NCI-H1417 (cell line): ENCODE measurements at places on chromosomes 6 and 20.

DNA sequence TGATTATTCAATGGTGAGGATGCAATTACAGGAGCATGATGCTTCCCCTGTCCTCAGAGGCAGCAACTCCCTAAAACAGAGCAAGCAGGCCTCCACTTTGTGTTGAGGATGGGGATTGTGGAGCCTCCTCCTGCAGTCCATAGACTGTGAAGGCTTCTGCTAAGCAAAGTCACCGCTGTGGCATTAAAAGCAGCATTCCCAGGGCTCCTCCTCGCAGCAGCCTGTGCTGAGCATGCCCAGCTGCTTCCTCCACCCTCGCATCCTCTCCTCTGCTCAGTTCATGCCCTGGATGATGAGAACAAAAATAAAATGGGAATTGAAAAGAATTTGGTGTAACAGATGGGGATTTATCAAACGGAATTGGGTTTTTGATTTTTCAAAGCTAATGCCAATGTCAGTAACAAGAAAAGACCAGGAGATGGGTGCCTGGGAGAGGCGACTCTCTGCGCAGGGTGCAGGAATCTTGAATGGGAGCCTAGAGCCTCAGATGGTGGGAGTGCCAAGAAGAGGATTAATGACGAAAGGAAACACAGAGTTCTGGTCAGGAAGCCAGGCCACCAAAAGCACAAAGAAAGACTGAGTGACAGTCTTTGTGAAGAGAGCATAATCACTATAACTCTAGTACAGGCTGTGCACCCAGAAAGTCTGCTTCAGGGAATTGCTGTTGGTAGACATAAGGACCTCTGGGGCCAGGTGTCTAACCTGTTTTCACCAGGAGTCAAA, 347.6 kb downstream of the TPBG start:
- DNase-seq = no peak

- no peak for DNase-seq
Observed at GRCh38 chr6:85157311-85157710, 292.6 kb upstream of the NT5E start.

DNA sequence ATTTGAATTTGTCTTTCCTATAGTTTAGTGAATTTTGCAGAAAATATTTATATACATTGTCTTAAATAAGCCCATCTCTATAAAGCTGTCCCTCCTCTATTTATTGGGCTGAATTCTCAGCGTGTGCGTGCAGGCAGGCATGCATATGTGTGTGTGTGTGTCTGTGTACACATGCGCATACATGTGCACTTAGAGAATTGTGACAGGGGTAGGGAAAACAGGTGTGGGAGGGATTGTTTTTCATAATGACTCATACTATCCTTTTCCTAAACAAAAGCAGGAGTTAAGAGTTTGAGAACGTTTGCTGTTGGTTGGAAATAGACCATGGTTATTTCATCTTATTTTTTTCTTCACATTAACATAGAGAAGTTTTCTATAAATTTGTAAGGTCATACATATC, 43.4 kb upstream of the FABP7 start:
- peak; percentile 78 for DNase-seq

DNA sequence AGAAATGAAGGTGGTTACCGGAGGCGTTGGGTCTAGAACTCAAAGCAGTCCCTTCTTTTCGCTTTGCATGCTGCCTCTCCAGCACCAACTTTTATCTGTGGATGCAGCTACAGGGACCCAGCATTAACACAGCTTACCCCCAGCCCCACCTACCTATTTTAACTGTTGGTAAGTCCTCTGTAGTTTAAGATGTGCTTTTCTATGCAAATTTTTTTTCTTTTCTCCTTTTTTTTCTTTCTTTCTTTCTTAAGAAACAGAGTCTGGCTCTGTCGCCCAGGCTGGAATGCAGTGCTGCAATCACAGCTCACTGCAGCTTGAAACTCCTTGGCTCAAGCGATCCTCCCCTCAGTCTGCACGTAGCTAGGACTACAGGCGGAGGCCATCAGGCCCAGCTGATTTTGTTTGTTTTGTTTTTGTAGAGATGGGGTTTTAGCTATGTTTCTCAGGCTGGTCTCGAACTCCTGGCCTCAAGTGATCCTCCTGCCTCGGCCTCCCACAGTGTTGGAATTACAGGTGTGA, 6.5 kb upstream of the USP45 start:
- DNase-seq = no peak
